IPS DF 19.7 (cell line): ENCODE measurements at places on chromosomes 6 and 20.

- DNase-seq, result no peak
Measured at GRCh38 chr6:13932785-13933184, 8.0 kb downstream of the RNF182 start.

- peak; percentile 7 for DNase-seq
Measured at GRCh38 chr6:14540810-14541540, 423.4 kb downstream of the CD83 start.

DNA sequence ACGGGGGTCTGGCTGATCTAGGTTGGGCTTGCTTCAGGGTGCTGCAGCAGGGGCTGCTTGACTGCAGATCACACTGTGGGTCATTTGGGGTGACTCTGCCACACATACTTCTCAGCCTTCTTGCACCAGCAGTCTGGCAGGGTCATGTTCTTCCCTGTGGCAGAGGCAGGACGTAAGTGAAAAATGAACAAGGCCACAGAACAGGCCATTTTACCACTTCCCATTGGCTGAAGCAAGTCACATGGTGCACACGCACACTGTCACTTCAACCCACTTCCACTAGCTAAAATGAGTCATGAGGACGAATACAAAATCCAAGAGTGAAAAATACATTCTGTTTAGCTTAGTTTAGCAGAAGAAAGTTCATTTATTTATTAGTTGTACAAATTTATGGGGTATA is 168.6 kb upstream of the GGTLC1 start:
- DNase-seq, result no peak

DNA sequence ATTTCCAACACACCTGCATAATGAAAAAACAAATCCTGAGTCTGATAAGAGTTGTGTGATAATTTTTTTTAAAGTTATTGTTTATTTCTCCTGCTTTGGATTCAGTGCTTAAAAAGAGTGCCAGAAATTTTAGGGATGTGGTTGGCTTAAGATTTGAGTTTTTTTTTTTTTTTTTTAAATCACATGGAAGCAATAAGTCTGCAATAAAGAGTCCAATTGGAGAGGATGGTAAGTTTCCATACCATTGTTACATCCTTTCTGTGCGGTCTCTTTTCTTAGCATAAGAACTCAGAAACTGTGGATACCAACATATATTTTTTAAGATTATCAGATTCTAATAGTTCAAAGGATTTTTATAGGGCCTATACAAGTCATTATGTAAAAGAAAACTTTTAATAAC is 171.0 kb downstream of the BCKDHB start:
- no peak for DNase-seq

DNA sequence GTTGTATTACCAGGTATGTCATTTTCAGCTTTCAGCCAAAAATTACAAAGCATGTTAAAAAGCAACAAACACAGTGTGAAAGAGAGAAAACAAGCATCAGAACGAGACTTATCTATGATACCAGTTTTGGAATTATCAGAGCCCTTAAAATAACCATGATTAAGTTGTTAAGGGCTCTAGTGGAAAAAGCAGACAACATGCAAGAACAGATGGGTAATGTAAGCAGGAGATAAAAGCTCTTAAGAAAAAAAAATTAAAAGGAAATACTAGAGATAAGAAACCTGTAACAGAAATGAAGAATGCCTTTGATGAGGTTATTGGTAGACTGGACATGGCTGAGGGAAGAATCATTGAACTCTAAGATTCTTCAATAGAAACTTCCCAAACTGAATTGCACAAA is 127.5 kb upstream of the SCGN start:
- no peak for DNase-seq
